EH (cell line): ENCODE measurements at places on chromosomes 16 and 17.

GRCh38 chr16:72910875-72911274 lies 137.1 kb downstream of the ZFHX3 start:
- no peak for DNase-seq

DNA sequence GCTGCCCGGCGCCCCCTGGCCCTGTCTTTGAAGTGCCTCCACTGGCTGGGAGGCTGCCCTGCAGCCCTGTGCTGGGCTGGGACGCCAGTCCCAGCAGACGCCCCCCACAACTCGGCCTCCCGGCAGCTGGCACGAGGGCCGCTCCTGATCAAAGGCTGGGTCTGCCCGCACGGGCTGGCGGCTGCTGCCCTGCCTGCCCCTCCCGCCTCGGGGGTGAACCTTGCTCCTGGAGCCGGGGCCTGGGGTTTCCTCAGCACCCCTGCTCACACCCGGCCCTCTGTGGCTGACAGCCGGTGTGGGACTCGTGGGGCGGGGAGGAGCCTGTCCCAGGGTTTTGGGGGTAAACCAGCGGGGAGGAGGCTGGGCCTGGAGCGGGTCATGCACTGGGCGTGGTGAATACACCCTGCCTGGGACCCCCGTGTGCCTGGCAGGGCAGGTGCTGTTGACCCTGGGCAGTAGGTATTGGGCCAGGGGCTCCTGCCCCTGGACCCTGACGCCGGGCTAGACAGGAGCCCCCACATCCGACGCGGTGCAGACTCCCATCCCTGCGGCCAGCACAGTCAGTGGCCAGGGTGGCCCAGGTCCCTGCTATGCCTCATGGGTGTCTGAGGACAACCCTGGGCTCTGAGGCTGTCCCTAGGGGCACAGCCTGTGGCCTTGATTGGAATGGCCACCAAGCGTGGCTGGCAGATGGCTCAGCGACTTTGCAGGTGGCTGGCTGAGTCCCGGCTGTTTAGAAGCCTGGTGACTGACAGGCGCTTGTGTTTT lies 21.7 kb downstream of the CENPX start:
- DNase-seq, result no peak

GRCh38 chr16:49834531-49835151 lies 21.3 kb downstream of the ZNF423 start:
- DNase-seq, result no peak

GRCh38 chr16:27586711-27587110 lies 36.8 kb downstream of the KATNIP start:
- no peak for DNase-seq

- no peak for DNase-seq
Measured at GRCh38 chr16:49474741-49475140, 101.1 kb downstream of the C16orf78 start.

DNA sequence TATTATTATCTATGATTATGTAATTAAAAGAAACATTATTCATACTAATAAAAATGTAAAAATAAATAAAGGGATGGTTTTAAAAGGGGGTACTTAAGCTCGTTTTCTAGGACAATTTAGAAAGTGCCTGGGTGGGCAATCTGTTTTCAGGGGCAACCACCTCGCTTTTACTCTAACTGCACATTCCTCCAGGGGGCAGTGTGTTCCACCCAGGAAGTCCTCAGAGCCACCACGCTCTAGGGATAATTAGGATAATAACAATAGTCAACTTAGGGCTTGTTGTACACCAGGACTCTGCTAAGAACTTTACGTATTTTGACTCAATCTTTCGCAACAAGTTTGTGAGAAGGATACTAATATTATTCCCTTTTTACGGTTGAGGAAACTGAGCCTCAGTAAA lies 396.7 kb upstream of the MAF start:
- DNase-seq, result peak; percentile 48

GRCh38 chr16:52552643-52553042 lies 5.7 kb upstream of the TOX3 start:
- DNase-seq, result no peak

DNA sequence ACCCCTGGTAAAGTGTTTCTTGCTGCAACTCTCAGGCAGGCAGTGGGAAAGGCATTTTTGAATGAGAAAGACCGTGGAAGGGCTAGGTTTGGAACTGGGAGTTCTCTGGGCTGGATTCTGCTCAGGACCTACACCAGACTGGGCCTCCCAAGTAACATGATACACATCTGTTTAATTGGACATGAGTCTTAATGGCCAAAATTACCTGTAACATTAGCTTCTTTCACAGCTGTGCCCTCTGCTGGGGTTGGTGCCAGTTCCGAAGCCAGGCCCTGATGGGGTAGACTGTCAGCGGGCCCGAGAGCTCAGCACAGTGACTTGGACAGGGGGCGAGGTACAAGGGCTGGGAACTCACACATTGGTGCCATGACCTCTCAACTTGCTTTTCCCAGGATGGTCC lies 118.9 kb upstream of the IRX3 start:
- DNase-seq, result no peak

- DNase-seq, result no peak
Measured at GRCh38 chr17:70423562-70423961, 254.2 kb downstream of the KCNJ2 start.

- no peak for DNase-seq
Measured at GRCh38 chr17:79392598-79392997, 218.3 kb downstream of the RBFOX3 start.

GRCh38 chr17:81398176-81398831 lies 3.0 kb downstream of the BAHCC1 start:
- DNase-seq, result no peak

DNA sequence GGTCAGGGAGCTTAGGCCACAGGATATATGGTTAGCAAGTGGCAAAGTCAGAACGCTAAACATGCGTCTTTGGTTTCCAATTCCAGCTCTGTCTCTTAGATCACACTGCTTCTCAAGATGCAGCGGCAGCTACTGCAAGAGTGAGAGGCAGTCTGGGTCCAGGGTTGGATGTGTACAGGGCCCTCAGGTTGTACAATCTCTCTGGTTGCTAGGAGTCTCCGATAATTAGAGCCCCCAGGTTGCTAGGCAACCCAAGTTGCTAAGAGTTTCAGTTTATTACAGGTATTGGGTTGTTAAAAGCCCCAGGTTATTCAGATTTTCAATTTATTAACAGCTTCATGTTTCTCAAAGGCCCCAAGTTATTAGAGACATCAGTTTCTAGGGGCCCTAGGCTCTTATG lies 15.5 kb upstream of the SPACA3 start:
- DNase-seq, result no peak

DNA sequence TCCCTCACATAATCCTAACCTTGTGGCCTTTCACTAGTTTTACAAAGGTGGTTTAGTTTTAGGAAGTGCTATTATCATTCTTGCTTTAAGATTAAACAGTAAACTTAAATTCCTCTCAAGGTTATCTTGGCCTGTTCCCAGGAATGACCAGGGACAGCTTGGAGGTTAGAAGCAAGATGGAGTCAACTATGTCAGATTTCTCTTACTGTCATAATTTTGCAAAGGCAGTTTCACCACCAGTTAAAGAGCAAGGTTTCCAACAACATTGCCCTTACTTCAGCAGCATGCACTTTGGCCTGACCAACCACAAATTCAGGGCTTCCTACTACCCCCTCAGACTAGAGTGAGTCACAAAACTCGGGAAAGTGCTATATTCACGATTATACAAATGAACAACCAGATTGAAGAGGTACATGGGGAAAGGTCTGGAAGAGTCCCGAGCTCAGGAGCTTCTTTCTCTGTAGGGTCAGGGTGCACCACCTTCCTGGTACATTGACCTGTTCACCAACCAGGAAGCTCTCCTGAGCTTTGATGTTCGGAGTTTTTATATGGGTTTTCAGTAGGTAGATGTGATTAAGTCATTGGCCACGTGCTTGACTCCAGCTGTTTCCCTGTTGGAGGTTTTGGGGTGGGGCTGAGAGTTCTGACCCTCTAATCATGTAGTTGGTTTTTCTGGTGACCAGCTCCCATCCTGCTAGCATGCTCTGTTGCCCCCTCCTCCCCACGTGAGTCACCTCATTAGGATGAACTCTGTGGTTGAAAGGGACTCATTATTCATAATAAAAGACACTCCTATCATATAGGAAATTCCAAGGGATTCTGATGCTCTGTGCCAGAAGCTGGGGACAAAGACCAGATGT lies 19.4 kb downstream of the RHOT1 start:
- peak; percentile 95 for DNase-seq

DNA sequence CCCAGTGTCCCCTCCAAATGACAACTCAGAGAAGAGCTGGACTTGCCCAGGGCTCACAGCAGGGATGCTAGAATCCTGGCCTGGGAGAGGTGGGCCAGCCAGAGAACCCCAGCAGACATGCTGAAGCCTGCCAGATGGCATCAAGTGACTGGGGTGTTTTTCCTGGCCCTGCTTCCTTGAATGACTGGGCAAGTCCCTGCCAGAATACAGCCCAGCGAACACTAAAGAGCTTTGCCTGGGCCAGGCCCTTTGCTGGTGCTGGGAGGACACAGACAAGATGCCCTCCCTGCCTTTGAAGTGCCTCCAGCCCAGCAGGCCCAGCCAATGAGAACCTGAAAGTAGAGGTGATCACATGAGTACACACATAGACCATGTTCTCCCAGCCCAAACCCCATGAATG lies 11.5 kb downstream of the ZNF319 start:
- no peak for DNase-seq

DNA sequence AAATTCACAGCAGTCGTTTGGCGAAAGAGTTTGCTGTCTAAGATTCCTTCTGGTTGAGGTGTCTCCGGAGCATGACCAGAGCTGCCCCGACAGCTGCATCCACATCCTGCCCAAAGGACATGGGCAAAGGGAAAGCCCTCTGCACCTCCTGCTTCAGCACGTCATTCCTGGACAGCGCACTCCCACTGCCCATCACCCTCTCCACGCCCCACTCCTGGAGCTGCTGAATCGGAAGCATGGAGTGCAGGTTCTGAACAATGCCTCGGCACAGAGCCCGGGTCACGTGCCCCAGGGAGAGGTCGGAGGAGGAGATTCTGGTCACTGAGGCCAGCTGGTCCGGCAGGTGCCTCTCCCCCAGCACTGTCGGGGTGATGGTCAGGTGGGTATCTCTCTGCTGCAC lies 1.3 kb upstream of the TRPV1 start:
- no peak for DNase-seq

- no peak for DNase-seq
Measured at GRCh38 chr16:86458149-86458777, 52.1 kb upstream of the FOXF1 start.

DNA sequence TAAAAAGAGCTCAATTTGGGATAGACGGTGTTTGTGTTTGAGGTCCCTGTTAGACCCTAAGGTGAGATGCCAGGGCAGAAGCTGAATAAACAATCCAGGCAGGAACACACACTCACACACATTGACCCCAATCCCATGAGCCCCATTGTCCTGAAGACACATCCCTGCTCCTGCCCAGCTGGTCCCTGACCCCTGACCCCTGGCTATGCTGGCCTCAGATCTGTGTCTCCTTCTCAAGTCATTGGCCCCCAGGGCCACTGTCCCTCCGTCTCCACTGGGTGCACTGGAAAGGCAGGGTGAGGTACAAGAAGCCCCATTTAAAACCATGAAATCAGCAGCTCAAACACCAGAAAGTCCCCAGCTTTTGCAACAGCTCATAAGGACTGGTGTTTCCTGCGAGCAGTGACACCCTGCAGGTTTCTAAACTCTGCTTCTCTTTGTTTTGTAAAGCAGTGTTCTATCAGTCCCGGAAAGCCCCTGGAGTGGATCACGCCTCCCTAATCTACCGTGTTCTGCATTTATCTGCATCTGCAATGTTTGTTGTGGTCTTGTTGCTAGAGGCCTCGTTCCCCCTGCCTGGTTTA lies 18.0 kb upstream of the ASGR2 start:
- no peak for DNase-seq

DNA sequence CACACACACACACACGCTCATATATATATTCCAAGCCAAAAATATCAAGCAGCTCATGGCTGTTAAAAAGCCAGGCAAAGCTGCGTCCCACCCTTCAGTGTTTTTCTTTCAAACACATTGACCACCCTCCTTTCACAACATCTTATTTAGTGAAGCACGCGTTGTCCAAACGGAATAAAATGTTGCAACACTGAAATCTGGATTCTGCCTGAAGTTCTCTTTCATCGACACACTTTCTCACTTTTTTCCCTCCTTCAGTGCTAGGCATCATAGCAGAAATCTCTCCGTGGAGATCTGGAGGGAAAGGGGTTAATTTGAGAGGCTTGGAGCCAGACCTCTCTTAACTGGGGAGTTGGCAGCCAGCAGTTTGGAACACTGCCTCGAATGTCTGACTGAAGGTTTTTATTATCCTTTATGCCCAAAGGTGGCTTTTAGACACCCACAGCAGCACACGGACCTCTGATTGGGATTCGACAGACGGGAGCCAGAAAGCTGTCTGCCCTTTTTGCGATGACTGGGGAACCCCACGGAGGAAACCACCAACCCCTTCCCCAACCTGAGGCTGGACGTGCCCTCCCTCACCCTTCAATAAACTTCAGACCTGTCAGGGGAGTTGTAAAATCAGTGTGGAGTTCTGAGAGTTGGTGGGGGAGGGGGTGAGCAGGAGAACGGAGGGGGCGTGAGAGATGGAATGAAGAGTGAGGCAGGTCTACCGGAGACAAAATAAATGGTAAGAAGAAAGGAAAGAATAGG lies 833.6 kb upstream of the SOX9 start:
- no peak for DNase-seq

- DNase-seq, result no peak
Measured at GRCh38 chr17:49729069-49729468, 21.3 kb upstream of the SLC35B1 start.

DNA sequence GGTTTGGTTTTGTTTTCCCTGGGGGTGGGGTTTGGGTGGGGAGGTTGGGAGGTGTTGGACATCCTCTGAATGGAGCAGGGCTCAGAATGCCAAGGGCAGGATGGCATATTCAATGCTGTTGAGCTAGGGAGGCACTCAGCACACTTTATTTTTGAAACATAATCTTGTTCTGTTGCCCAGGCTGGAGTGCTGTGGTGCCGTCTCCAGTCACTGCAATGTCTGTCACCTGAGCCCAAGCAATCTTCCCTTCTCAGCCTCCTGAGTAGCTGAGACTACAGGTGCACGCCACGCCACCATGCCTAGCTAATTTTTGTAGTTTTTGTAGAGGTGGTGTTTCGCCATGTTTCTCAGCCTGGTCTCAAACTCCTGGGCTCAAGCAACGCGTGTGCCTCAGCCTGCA lies 186.1 kb downstream of the RPTOR start:
- no peak for DNase-seq

GRCh38 chr16:28297784-28298510 lies 5.6 kb downstream of the SBK1 start:
- DNase-seq, result no peak

GRCh38 chr17:6670999-6671398 lies 19.4 kb downstream of the C17orf100 start:
- DNase-seq, result no peak

GRCh38 chr16:67939507-67940445 lies 3.1 kb upstream of the PSMB10 start:
- no peak for DNase-seq

DNA sequence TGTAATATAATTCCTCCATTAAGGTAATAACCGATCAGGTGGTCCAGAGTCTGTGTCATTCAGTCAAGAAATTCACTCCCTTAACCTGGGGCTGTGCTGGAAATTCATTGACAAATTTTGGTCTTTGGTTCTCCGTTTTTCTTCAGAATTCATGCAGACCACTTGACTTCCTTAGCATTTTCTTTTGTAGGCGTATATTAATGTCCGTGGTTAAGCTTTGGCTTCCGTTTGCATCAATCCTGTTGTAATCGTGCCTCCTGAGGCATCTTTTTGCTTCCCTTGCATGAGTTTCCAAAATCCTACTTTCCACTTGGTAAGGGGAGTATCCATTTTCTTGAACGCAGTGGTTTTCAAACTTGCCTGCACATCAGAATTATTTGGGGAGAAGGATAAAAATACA lies 9.0 kb downstream of the LRRC37B start:
- DNase-seq, result no peak
